NCI-H2171 (cell line): ENCODE measurements at places on chromosomes 13 and 19.

GRCh38 chr13:33224686-33225085, 60.9 kb downstream of the STARD13 start:
- DNase-seq, result no peak

DNA sequence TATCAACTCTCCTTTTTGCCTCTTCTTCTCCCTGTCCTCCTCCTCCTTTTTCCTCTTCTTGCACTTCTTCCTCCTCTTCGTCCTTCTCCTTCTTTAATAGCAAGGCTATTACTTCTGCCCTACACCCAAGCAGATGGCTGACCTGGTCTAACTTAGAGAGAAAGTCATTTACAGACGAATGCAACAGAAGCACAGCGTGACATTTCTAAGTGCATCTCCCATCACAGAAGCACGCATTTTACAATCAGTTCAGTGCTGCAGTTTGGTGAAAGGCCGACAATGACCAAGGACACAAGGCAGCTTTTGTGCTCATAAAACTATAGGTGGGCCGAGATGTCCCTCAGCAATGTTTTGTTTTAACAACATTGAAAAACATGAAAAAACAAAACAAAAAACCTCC, 231.5 kb downstream of the FGF14 start:
- DNase-seq, result no peak

DNA sequence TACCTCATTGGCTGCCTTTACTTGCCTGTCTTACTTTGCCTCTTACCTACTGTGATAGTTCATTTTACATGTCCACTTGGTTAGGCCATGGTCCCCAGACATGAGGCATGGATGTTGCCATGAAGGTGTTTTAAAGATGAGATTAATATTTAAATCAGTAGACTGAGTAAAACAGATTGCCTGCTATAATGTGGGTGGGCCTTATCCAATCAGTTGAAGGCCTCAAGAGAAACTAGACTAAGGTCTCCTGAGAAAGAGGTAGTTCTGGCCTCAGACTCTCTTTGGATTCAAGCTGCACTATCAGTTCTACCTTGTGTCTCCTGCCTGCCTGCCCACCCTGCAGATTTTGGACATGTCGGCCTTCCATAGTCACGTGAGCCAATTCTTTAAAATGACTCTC, 26.1 kb downstream of the ADGRE3 start:
- DNase-seq, result no peak

DNA sequence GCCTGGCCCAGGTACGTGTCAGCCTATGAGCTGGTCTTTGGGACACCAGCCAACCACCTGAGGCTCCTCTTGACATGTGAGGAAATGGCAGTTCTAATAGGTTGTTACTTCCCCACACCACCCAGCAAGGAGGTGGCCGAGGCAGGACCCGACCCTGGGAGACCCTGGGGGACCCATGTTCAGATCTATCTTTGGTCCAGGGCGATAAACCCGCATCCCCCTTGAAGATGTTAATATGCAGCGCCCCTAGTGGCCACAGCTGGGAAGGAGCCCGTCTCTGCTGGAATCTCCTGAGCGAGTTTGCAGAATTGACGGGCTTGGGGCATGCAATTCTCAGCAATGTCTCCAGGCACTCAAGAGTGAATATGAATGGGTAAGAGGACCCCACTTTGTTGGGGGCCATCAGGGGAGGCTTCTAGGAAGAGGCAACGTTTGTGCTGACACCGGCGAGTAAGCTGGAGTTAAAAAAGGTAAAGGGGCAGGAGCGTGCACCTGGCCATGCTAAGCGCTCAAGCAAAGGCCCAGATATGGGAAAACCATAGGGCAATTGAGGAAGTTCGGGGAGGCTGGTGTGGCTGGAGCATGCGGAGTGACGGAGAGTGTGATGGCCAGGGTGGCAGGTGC, 1.5 kb upstream of the MYO1F start:
- peak; percentile 40 for DNase-seq

DNA sequence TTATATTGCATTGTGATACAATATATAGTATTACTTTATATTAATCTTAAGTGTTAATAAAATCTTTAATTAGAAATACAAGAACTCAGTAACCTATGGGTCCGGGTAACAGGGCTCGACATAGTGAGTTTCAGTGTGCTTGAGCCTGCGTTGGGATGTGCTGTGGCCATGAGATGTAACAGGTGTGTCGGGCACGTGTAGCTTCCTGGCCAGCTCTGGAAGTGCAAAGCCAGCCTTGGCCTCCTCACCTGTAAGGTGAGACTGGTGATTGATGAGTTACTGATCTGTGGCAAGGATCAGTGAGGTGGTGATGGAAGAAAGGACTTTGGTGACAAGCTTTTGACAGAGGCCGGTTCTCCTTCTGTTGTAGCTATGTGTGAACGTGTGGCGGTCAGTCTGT, 19.2 kb downstream of the ATP4B start:
- DNase-seq, result no peak

DNA sequence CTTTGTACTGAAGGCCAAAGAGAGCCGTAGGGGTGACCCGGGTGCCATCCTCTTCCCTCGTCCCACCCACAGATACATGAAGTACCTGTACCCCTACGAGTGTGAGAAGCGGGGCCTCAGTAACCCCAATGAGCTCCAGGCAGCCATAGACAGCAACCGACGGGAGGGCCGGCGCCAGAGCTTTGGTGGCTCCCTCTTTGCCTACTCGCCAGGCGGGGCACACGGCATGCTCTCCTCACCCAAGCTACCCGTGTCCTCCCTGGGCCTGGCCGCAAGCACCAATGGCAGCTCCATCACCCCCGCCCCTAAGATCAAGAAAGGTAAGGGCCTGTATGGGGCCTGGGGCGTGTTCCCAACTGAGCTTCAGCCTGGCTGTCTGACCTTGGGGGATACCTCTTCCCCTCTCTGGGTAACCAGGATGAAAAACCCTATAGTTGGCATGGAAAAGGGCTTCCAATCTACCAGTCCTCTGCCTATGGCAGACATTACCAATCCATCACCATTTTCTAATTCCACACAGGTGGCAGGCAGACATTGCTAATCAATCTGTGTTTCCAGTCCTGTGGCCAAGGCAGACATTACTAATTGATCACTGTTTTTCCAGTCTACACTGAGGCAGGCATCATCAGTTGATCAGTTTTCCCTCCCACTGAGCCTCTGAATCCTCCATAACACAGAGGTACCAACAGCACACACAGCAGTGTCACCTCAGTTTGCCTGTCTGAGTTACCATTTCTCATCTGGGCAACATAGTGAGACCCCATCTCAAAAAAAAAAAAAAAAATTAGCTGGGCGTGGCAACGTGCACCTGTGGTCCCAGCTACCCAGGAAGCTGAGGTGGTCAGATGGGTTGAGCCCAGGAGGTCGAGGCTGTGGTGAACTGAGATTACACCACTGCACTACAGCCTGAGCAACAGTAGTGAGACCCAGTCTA, 19.1 kb upstream of the WDR18 start:
- DNase-seq, result no peak

DNA sequence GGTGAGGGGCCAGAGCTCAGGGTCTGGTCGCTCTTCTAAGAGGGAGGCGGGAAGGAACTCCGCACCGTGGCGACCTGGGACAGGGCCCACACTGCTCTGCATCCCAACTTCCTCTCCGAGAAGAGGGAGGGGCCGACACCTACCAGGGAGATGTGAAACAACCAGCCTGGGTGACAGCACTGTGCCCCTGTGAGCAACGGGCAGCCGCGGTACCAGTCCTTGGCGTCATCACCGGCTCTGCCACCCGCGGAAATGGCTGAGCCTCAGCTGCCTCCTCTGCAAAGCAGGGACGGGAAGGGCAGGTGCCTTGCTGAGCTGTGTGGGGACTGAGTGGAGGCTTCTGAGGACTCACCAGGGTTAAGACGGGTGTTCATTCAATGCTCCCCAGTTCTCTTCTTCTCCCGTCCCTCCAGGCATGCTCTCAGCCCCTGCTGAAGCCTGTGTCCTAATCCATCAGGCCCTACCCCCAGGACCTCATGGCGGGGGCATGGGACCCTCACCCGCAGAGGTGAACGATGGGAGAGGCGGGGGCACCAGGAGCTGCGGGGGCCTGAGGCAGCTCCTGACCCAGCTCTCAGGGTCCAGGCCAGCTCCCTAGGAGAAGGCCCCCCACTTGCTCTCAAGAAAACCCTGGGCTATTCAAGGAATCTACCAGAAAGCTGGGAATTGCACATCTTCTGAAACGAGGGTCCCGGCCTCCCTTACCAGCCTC, 9.3 kb downstream of the ZNF787 start:
- no peak for DNase-seq

- no peak for DNase-seq
Observed at GRCh38 chr19:47456721-47457474, 14.8 kb downstream of the SLC8A2 start.

- no peak for DNase-seq
Observed at GRCh38 chr19:35061583-35062373, 20.3 kb downstream of the HPN start.

DNA sequence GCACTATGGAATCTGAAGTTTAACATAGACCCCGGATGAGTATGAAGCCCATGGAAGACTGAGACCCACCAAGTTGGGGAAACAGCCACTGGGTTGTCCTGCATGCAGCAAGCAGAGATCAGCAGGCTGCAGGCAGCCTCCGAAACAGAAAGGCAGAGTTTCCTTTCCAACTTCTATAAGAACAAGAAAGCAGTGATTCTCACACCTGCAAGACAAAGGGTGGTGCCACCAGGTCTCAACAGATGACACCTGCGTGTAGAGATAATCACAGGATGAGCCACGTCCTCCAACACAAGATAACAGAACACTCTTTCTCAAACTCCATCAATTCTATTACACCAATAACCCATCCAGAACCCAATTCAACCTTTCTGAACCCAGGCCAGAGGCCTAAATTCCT, 457.9 kb downstream of the FOXO1 start:
- no peak for DNase-seq

DNA sequence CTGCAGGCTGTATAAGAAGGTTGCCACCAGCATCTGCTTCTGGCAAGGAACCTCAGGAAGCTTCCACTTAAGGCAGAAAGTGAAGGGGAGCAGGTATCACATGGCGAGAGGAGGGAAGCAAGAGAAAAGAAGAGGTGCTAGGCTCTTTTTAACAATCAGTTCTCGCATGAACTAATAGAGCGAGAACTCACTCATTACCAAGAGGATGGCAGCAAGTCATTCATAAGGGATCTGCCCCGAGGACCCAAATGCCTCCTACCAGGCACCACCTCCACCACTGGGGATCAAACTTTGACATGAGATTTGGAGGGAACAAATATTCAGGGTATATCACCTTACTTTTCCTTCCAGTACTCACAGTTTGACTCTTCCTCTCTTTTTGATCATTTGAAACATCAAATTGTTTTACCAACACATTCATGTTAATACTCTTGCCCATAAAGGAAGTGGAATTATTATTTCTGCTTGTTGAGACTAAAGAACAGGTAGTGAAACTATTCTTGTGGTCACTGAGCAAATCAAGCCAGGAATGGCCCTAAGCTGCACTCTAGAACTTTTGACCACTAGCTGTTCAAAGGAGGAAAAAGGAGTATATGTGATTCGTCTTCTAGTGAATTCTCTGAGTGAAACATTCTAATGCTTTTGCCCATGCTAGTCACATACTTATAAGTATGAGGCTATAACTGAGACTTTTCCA, 45.0 kb downstream of the LACC1 start:
- DNase-seq, result no peak

GRCh38 chr19:46537136-46538097, 41.8 kb upstream of the PNMA8B start:
- no peak for DNase-seq

DNA sequence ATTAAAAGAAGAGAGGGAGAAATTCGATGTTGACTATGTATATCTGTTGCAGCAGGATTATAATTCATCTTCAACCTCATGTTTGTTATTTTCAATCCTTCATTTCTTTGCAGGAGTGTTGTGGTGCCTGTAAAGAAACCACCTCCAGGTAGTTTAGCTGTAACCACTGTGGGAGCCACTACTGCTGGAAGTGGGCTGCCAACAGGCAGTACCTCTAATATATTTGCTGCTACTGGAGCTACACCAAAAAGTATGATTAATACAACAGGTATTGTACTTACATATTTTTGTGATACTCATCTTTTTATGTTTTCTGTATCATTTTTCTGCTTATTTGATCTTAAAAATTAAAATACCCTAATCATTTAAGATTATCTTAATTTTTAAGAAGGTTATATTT, 266.5 kb downstream of the NBEA start:
- no peak for DNase-seq

- no peak for DNase-seq
Observed at GRCh38 chr13:20550799-20551198, 16.2 kb upstream of the IFT88 start.

DNA sequence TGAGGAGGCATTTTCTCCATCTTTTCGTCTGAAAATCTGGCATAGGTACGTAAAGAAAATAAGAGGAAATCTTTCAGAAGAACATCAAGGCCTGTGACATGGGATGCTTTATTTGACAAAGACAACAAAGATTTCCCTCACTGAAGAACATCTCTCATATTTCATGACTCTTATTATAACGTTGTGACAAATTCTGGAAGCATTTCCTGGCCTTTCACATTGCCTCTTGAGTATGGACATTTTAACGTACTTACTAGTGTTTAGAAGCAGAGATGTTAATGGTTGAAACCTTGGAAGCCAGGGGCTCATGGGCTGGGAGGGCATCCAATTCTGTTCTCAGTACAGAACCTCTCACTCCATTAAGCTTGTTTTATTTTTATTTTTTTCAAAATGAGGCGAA, 210.8 kb downstream of the DCT start:
- DNase-seq, result no peak

DNA sequence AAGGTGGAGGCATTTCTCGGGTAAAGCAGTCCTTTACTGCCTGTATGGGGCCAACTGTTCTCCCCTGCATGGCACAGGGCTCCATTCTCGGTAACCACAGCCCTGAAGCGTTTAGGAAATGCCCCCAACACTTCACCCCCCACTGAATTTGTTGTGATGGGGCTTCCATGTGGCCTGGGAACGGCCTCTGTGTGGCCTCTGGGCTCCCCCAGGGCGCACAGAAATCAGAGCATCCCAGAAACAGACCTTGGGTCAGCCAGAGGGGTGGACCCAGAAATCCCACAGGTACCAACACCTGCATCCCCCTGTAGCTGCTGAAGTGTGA, 153.7 kb upstream of the VSTM2B start:
- DNase-seq, result no peak

DNA sequence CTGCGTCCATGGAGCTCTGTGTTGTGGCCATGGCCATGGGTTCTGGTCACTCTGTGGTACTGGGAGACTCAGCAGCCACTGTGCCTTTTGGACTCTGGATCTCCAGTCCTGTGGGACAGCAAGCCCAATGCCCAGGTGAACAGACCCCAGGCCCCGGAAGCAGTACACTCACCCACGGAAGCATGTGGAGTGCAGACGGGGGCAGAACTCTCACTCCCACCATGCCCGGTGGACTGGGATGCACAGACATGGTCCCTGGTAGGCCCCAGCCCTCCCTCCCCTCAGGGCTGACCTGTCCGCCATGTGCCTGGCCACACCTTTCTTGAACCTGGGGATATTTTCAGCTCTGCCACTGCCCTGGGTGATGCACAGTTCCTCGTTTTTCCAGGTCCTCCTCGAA, 163.3 kb downstream of the URI1 start:
- no peak for DNase-seq

- DNase-seq, result no peak
Observed at GRCh38 chr19:33654840-33655508, 33.2 kb downstream of the CHST8 start.

GRCh38 chr13:24313439-24313838, 4.1 kb downstream of the C1QTNF9 start:
- no peak for DNase-seq
